Stimulated activated CD8-positive, alpha-beta memory T cell treated with anti-CD3 and anti-CD28 coated beads, Interleukin-15, amount 100 ng/mL, for 24 hours (primary cell): ENCODE measurements at places on chromosomes 3 and 15.

GRCh38 chr3:122312826-122313225 is 12.2 kb upstream of the CSTA start:
- DNase-seq = no peak

GRCh38 chr3:155763870-155764463 is 19.1 kb upstream of the PLCH1 start:
- DNase-seq = no peak

- DNase-seq = no peak
Observed at GRCh38 chr3:149954812-149955211, 15.9 kb downstream of the PFN2 start.

DNA sequence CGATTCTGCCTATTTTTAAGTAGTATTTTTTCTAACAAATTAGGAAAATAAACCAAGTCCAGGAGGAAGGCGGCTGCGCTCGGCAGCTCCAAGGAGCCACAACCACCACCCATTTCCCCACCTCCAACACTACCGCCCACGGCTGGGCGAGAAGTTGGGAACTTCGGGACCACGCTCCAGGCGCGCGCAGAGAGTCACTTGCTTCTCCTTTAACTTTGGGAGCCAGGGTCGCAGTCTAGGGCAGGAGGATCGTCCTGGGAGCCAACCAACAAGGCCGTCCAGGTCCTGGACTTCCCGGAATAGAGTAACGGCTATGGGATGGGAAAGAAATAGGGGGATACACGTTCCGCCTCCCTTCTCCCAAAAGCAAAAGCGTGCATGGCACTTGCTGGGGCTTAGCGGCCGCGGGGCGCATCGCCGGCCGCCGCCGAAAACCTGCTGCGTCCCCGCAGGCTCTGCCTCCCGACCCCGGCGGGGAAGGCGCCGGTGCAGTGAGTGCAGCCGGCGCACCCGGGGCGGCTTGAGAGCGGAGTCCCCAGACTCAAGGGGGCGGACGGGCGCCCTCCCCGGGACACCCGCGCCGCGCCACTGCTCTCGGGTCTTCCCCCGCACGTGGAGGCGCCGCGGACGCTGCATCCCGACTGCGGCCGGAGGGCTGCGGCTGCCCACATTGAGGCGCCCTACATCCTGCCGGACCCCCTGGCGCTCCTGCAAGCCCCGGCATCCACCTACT is 699 bp downstream of the MEGF11 start:
- DNase-seq = no peak

GRCh38 chr3:31251083-31251482 is 281.6 kb upstream of the STT3B start:
- DNase-seq = no peak

GRCh38 chr3:65508750-65509422 is 529.8 kb downstream of the MAGI1 start:
- DNase-seq = no peak

DNA sequence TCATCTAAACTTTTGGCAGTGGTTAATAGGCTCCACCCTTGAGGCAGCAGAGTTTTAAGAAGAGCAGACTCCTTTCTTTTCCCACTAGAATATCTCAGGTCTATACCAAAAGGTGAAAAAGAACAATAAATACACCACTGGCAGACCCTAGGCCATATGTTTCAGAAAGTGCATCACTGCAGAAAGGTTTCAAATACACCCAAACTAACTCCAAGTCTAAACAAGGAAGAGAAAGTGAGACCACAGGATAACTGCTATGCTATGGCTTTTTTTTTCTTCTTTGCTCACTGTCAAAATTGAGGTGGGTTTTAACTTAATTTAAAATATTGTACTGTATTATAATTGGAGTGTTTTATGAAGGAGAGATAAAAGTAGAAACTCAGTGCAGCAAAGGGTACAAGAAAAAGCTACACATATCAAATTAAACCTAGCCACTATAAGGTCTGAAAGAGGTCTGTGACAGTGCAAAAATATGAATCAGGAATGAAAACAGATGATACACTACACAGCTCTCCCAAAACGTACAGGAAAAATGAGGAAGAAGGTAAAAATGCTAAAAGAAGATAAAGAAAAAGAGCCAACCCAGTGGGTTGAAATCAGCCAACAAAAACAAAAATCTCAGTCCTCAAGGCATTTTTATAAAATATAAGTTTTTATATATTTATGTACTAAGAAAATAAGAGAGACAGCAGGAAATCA is 8.4 kb downstream of the SNX4 start:
- DNase-seq = no peak

DNA sequence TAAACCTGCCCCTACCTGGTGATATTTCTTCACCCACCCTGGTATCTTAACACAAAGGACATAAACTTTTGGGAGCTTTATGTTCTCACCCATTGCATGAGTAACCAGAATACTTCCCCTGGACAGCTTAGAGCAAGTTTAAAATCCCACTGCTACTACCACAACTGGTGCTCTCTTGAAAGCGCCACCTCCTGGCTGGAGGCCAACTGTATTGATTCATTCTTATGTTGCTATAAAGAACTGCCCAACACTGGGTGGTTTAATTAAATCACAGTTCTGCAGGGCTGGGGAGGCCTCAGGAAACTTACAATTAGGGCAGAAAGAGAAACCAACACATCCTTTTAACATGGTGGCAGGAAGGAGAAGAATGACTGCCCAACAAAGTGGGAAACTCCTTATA is 592.4 kb downstream of the EPHA3 start:
- no peak for DNase-seq

GRCh38 chr3:81913886-81914663 is 152.6 kb upstream of the GBE1 start:
- DNase-seq = no peak

- no peak for DNase-seq
Observed at GRCh38 chr15:77349666-77350065, 70.2 kb downstream of the PEAK1 start.
